ENCODE measurements at places on chromosomes 7 and 10.

- DNase-seq = no peak
Measured at GRCh38 chr10:114824391-114824790, 2.8 kb downstream of the FHIP2A start.

DNA sequence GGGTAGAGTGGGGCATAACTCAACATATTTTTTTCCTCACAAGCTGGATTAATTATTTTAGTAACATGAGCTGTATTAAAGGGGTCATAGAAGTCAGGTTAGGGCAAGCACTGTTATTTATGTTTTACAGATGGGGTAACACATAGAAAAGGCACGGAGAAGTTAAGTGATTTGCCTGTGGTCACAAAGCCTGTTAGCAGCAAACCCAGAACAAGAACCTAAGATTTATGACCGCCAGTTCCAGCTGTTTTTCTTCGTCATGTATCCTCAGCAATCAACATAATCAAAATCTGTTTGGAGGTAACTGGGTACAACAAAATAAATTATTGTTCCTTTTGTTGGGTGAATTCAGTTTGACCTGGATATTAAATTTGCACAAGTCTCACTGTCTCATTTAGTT, 57.2 kb upstream of the BET1 start:
- no peak for DNase-seq

DNA sequence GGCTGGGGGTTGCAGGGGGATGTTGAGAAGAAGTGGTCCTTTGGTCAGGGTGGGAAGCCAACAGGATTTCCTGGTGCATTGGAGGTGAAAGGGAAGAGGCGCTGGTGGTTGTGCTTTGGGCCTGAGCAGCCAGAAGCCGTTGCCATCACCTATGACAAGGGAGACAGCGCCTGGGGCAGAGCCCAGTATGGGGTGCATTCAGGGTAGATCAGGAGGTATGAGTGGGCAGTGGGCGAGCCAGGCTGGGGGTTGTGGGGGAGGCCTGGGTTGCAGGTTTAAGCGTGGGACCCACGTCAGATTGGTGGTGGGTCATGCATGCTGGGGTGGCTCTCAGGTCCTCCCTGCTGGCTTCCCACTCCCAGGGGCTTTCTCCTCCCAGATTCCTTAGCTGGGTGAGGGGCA, 6.3 kb upstream of the PILRB start:
- no peak for DNase-seq

GRCh38 chr10:660413-660969, 29.0 kb downstream of the DIP2C start:
- no peak for DNase-seq

DNA sequence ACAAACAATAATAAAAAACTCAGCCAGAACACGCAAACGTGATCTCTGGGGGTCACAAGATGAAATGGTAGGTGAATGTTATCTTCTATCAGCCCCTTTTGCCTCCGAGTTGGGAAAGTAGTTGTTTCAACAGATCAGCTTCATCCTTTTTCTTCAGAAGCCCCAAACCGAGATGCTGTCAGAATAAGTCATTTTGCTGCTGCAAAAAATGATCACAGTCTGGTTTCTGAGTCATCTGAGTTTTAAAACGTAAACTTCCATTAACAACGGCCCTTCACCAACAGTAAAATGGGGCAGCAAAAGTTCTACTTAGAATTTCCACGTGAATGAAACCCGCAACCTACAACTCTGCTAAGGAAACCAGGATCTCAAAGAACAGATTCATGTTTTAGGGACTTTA, 44.9 kb downstream of the JCAD start:
- no peak for DNase-seq

- DNase-seq = no peak
Measured at GRCh38 chr10:119725517-119725827, 378 bp upstream of the INPP5F start.

DNA sequence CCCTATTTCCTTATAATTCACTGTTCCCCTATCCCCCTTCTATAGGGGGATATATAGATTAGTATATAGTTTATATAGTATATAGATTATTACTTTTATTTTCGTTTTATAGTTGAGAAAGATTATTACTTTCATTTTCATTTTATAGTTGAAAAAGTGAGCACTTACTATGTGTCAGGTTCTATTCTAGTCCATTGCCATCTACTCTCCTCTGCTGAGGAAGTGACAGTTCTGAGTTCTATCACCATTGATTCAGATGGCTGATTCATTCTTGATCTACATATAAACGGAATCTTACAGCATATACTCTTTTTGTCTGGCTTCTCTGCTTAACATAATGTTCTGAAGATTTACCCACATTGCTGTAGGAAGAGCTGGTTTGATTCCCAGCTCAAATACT, 20.7 kb upstream of the CAV2 start:
- no peak for DNase-seq

DNA sequence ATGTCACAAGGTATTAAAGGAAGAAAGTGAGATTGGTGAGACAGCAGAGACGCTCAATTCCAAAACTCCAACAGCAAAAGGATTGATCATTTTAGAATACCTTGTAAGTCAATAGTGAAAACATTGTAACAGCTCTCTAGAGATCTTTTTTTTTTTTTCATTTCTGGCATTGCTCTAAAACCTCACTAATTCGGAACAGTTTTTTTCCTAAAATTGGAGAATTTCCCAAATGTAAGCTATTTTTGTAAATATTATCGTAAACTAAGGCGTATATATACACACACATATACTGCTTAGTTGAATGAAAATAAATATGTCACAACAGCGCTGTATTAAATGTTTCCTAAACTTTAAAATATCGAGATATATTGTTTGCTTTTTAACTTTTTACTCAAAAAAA, 30.6 kb upstream of the CELF2 start:
- no peak for DNase-seq

DNA sequence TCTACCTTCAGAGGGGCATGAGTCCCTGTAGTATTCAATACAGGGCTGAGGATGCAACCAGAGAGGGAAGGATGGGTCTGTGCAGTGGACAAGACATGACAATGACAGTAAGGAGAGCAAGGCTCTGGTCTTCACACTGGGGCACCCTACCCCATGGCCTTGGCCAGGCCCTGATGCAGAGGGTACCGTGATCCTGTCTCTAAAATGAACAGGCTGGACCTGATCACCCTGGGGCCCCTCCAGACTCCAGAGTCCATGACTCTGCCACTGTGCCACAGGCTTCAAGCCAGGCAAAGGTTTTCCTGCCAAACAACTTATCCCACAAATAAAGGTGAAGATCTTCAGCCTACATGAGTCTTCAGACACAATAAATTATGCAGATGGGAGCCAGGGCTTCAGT, 4.9 kb downstream of the MAT1A start:
- no peak for DNase-seq

DNA sequence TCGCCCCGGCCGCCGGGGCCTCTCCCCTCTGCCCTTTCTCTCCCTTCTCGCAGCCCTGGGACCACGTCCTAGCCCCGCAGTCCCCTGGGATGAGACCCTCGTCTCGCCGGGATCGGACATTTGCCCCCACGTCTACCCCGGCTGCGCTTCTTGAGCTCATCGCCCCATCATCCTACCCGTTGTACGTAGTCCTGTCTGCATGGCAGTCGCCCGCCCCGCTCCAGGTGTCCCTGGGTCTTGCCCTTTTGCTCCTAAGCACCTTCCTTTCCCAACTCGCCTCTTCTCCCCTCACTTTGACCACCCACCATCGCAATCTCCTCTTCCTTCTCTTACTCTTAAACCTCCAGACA, 582 bp downstream of the TPST1 start:
- no peak for DNase-seq

- no peak for DNase-seq
Measured at GRCh38 chr7:82166260-82167015, 277.1 kb downstream of the CACNA2D1 start.

GRCh38 chr10:103820101-103821062, 35.0 kb downstream of the SH3PXD2A start:
- DNase-seq = no peak

- DNase-seq = no peak
Measured at GRCh38 chr10:36597756-36598320, 527.6 kb upstream of the ANKRD30A start.

- no peak for DNase-seq
Measured at GRCh38 chr7:23279819-23280525, 19.2 kb upstream of the MALSU1 start.

DNA sequence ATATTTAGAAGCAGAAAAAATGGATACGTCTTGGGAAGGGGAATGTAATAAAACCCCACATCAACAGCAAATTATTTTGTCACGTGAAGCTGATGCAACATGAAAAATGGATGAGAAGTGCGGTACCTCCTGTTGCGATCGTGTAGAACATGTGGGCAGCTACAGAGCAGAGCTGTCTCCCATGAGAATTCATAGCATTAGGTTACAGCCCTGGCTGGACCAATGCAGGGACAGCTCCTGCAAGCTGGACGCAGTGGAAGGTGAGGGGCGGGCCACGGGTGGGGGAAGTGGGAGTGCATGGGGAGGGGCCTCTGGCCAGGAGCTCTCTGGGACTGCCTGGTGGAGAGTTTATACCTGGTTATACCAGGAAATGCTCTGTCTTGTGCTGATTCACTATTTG, 120.3 kb downstream of the GATA3 start:
- no peak for DNase-seq

- no peak for DNase-seq
Measured at GRCh38 chr10:131842351-131843088, 58.3 kb upstream of the PPP2R2D start.

DNA sequence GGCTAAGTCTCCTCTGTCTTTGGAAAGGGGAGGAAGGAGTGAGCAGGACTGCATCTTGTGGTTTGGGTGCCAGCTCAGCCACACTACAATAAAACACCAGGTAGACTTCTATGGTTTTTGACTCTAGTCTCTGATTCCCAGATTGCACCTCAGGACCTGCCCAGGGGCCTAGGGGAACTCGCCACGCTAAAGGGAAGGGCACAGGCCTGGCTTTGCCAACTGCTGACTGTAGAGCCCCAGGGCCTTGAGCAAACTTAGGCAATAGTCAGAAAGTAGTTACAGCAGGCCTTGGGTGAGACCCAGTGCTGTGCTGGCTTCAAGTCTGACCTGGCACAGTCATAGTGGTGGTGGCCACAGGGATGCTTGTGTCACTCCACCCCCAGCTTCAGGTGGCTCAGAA, 24.2 kb upstream of the PRR15 start:
- DNase-seq = no peak

DNA sequence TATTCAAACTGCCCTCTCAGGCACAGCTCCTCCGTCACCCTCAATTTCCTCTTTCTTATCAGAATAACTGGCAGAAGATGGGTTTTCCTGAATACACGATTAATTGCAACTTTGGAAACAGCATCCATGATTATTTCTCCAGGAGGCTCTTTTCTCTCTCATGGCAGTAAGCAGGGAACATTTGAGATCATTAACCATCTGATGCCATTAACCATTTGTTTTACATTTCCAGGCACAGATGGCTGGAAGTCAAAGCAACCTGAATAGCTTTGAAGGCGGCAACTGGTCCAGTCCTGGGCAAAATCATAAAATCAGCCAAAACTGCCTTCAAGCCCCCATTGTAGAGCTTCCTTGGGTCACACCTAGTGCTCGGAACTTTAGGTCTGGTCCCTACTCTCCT, 289.5 kb upstream of the AOAH start:
- DNase-seq = no peak
